ENCODE measurements at places on chromosomes 2 and 18.

GRCh38 chr18:9631814-9632496, 17.6 kb upstream of the PPP4R1 start:
- no peak for DNase-seq

- no peak for DNase-seq
These were observed 31.4 kb downstream of the ZCCHC2 start for GRCh38 chr18:62554061-62554815.

GRCh38 chr2:191020742-191021381, 6.9 kb upstream of the STAT1 start:
- no peak for DNase-seq

DNA sequence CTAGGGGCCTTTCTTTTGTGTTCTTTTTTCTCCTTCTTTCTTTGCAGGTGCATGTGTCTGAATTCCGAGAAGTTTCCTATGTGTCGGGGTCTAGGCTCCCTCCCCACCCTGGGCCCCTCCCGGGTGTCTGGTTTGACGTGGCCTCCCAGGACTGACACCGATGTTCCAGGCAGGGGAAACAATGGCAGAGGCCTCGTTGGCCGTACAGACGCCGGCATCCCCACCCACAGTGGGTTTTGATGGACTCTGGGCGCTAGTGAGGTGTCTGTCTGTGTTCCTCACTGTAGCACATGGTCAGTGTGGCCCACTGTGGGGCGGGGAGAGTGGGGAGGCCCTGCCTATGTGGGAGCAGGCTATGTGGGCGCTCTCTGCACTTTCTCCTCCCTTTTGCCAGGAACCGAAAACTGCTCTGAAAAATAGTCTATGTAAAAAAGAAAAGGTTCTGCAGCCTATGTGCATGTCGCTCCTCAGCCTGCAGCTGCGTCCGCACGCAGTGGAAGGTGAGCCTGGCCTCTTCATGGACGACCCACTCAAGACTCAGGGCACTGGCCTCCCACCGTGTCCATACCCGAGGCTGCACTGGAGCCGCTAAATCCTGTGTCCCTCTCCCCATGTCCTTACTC, 90.9 kb upstream of the ASB18 start:
- no peak for DNase-seq

DNA sequence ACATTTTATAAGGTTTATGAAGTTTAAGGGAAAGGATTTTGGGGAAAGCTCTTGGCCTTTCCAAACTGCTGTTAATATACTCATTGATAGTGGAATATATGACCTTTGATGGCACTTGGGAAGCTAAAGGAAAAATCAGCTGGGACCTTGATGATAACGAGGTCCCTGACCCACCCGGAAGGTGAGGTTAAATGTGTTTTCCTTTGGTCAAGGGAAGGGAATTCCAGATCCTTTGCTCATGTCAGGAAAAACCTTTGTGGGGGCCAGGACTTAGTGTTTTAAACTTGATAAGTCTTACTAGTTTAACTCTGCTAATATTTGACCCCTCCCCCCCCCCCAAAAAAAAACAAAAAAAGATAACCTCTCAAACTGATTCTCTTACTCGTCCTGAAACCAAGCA, 50.7 kb downstream of the CRIM1 start:
- no peak for DNase-seq

- DNase-seq = no peak
These were observed 70.1 kb upstream of the EFEMP1 start for GRCh38 chr2:55993685-55994084.
